ENCODE measurements at places on chromosomes 5 and 9.

- no peak for DNase-seq
These were observed 48.7 kb downstream of the NEURL1B start for GRCh38 chr5:172689801-172690200.

GRCh38 chr5:123086376-123087055 is 2.5 kb upstream of the PRDM6 start:
- DNase-seq, result no peak

- no peak for DNase-seq
These were observed 575.8 kb downstream of the TLE1 start for GRCh38 chr9:81113453-81114124.

GRCh38 chr5:15844253-15844652 is 335.3 kb downstream of the MARCHF11 start:
- DNase-seq, result no peak

GRCh38 chr5:148120317-148120716 is 48.0 kb upstream of the SPINK14 start:
- DNase-seq, result no peak

- DNase-seq, result no peak
These were observed 3.1 kb downstream of the OLFM1 start for GRCh38 chr9:135090547-135090946.

DNA sequence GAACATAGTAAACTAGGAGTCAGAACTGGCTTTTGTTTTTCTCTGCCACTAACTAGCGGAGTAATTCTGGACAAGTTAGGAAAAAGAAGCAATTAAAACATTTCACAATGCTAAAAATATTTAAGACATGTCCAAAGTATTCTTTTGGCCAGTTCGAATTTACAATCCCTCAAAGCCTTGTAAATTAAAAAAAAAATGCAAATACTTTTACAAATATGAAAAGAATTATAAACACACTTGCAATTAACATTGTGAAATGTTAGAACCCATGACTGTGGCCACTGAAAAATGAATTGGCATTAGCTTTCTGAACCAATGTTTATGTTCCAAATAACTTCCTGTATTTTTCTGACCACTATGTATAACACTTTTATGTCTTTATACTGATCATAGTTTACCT is 2.2 kb downstream of the RAD1 start:
- no peak for DNase-seq

DNA sequence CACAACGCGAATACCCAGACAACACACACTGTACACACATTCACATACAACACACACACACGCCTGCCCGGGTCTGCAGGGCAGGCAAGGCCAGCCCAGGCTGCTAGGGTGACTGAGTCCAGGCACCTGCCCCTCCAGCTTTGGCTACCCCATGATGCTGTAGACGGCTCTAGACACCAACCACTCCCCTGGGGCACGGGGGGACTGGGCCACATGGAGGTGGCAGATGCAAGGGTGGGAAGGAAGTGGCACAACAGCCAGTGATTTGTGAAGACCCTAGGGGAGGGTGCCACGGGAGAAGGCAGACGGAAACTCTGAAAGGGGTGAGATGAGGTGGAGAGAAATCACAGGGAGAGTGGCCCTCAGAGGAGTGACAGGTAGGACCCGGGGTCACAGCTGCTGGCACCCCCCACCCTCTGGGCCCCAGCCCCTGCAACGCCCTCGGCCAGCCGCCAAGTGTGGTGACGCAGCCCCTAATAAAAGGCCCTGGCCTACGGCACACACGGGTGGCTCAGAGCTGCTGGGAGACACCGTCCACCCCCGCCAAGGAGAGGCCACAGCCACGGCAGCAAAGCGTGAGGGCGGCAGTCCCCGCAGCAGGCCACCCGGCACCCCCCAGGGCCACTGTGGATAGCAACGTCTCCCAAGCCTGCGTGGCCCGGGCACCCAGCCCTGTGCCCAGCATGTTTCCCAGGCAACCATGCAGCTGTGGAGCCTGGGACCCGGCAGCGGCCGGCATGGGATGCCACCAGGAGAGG is 6.6 kb upstream of the CCDC187 start:
- no peak for DNase-seq

DNA sequence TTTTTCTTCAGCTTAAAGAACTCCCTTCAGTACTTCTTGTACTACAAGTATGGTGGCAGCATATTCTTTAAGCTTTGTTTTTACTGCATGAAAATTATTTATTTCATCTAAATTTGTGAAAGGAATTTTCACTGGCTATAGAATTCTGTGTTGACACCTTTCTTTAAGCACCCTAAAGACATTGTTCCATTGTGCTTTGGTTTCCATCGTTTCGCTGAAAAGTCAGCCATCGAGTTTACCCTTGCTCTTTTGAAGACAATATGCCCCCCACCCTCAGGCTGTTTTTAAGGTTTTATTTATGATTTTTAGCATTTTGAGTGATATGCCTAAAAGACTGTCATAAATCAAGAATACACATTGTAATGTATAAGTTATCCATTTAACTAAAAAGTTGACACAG is 27.3 kb upstream of the COL5A1 start:
- no peak for DNase-seq

DNA sequence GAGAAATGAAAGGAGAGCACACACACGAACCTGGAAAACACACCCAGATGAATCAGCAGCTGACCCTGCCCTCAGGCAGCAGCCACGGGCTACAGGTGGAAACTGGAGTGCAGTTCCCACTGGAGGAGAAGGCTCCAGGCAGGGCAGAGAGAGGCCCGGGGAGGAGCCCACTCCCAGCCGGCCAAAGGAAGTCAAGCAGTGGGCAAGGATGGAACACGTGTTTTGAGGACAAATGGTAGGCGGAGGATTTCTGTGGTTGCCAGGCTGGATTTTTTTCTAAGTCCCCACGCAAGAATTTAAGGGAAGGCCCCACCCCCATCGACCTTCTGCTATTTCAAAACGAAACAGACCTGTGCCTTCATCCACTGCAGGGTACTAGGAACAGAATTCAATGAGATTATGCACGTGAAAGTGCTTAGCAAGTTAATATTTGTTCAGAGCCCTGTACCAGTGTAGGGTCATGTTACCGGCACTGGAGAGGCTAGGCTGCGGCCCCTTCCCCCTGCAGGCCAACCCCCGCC is 6.8 kb downstream of the EPB41L4B start:
- no peak for DNase-seq

GRCh38 chr5:116176121-116176520 is 91.3 kb downstream of the COMMD10 start:
- no peak for DNase-seq

GRCh38 chr9:19568946-19569345 is 160.1 kb downstream of the ACER2 start:
- no peak for DNase-seq

DNA sequence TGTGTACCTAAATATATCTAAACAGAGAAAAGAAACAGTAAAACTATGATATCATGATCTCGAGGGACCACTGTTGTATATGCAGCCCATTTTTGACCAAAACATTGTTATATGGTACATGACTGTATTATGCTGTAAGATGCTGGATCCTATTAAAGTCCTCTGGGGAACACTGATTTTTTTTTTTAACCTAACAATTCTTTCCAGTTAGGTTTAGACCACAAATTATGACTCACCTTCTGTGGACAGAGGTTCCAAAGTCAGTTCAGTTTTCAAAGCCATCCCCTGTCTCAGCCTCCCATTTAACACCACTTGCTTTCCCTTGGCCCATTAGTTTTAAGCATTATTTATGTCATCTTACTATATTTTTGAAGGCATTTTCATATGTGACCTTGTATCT is 27.1 kb downstream of the TRMO start:
- DNase-seq, result no peak

- DNase-seq, result no peak
These were observed 43.0 kb downstream of the CYFIP2 start for GRCh38 chr5:157308836-157309465.

DNA sequence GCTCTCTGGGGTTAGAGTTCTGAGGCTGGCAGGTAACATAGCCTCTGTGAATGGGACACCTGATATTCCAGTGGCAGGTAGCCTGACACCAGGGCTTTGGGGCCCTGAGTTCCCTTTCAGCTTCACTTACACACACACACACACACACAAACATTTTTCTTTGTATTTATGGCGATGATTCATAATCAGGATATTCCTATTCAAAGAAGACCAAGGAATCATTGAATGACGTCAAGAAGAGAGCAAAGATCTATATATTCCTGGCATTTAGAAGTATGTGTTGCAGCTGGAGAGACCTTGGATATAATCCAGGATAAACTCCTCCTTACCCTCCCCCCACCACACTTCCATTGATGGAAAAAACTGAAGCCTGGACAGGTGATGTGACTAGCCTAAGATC is 7.9 kb upstream of the ENTREP1 start:
- no peak for DNase-seq

GRCh38 chr9:137968235-137968634 is 90.7 kb downstream of the CACNA1B start:
- DNase-seq, result no peak

- no peak for DNase-seq
These were observed 156.4 kb upstream of the FTMT start for GRCh38 chr5:121695307-121695706.

DNA sequence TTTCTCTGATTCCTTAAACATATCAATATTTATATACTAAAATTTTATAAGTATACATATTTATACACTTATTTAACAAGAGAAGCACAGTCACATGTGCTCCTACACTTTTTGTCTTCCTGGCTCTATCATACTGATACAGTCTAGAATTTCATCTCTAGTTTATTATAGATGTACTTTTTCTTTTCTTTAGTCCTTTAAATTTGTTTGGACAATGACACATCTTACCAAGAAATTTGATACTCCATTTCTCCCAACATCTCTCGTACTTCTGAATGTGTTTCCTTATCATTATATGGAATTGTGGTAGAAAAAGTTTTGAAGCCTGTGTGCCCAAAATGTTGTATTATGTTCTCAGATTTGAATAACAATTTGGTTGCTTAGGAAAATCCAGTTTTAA is 104.6 kb downstream of the DMRT2 start:
- DNase-seq, result no peak

- DNase-seq, result no peak
These were observed 15.5 kb downstream of the SIL1 start for GRCh38 chr5:139182528-139183296.

DNA sequence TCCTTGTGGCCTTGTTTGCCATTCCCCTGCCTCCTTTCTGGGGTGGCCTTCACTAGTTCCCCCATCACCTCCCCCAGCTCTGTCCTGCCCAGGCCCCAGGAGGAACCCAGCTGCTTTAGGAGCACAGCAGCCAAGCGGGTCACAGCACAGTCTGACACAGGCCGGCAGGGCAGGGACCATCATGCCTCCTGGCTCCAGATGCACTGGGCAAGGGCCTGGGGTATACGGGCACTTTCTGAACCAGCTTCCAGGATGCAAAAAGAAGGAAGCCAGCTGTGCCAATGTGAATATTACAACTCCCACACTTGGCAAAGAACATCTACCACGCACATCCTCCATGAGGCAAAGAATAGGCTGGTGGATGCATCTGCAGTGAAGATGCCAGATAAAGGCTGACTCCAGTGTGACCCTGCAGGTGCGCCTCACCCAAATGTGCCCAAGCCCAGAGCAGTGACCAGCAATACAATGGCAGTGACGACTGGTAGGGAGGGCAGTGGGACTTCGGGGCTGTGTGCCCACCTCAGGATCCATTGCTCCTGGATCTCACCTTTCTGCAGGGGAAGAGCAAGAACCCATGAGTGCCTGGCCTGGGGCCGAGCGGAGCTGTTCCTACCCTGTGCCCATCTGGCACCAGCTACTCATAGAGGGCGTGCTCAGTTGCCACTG is 6.3 kb upstream of the IL3 start:
- DNase-seq, result no peak
